Cortex of kidney (tissue), 1 donor: ENCODE measurements at places on chromosomes 12 and 14.

- DNase-seq: no peak
These were observed 99.5 kb downstream of the SLC16A7 start for GRCh38 chr12:59695379-59695778.

- no peak for DNase-seq
These were observed 117.0 kb upstream of the DYRK2 start for GRCh38 chr12:67531501-67531900.

DNA sequence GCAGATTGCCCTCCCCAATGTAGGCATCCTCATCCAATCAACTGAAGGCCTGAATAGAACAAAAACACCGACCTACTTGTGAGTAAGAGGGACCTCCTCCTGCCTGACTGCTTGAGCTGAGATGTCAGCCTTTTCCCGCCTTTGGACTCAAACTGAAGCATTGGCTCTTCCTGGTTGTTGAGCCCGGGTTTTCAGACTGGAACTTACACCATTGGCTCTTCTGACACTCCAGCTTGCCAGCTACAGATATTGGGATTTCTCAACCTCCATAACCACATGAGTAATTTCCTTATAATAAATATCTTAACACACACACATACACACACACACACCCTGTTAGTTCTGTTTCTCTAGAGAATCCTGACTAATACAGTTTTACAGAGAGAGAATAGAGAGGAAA lies 173.4 kb upstream of the NTF3 start:
- no peak for DNase-seq

- no peak for DNase-seq
These were observed 3.9 kb downstream of the CD63 start for GRCh38 chr12:55724940-55725309.

- no peak for DNase-seq
These were observed 953 bp upstream of the NXPH4 start for GRCh38 chr12:57215668-57216013.

GRCh38 chr12:122880155-122880667 lies 15.7 kb downstream of the VPS37B start:
- DNase-seq: no peak

DNA sequence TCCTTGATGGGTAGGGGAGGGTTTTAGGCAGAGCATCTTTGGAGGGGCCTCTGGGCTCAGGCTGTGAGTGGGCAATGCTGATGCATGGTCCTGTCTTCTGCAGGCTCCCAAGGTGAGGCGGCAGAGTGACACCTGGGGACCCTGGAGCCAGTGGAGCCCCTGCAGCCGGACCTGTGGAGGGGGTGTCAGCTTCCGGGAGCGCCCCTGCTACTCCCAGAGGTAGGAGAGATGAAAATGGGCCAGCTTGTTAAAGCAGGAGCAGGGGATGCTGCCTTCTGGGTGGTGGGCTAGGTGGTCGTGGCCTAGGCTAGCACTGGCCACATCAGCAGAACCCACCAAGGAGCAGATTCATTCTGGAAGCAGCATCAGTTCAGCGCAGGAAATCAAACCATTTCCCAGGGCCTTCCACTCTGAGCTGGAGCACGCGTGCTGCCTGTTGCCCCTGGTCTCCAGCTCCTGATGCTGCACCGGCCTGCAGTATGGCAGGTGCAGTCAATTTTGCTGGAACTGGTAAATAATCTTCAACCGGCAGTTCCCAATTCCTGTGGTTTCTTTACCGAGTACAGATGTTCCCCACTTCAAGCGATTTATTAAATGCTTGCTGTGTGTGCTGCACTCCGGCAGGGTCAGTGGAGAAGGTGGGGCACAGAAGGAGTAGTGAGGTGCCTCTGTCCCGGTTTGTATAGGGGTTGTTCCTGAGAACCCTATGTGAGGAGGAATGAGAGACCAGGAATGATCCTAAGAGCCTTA lies 7.4 kb downstream of the PAPLN start:
- DNase-seq: no peak

DNA sequence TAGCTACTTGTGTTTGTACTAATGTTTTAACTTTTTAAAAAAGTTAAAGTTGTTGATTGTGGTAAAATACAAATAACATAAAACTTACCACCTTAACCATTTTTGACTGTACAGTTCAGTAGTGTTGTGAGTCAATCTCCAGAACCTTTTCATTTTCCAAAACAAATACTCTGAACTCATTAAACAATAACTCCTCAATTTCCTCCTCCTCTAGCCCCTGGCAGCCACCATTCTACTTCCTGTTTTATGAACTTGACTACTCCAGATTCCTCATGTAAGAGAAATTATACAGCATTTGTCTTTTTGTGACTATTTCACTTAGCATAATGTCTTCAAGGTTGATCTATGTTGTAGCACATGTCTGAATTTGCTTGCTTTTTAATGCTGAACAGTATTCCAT lies 299.1 kb upstream of the AMIGO2 start:
- no peak for DNase-seq

- no peak for DNase-seq
These were observed 10.6 kb upstream of the MLXIP start for GRCh38 chr12:122067966-122068365.

- no peak for DNase-seq
These were observed 883.7 kb upstream of the TMEM132C start for GRCh38 chr12:127383281-127383680.

GRCh38 chr12:105025890-105026289 lies 39.8 kb downstream of the NOPCHAP1 start:
- no peak for DNase-seq

- DNase-seq: no peak
These were observed 776 bp downstream of the BMP4 start for GRCh38 chr14:53955671-53956426.

DNA sequence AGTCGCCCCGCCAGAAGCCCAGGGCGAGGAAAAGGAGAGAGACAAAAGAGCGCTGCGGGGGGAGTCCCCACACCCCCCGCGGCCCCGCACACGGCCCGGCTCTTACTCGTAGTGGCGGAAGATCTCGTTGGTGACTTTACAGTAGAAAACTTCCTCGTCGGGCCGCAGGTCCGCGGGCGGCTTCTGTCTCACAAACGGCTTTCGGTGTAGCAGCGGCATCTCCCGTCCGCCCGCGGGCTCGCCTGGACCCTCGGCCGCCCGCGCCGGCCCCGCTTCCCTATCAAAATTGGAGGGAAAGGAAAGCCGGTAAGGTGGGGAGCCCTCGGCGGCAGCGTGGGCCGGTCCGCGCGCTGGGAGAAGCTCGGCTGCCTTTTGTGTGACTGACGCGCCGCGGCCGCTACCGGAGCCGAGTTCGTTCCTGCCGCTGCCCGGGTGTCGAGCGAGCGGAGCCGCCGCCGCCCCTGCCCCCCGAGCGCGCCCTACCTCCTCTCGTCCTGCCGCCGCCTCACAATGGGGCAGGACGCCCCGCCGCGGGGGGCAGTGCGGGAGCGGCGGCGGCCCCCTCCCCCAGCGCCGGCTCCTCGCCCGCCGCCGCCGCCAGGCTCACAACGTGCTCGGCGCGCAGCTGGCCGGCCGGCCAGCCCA lies 652 bp downstream of the BAZ1A start:
- no peak for DNase-seq

DNA sequence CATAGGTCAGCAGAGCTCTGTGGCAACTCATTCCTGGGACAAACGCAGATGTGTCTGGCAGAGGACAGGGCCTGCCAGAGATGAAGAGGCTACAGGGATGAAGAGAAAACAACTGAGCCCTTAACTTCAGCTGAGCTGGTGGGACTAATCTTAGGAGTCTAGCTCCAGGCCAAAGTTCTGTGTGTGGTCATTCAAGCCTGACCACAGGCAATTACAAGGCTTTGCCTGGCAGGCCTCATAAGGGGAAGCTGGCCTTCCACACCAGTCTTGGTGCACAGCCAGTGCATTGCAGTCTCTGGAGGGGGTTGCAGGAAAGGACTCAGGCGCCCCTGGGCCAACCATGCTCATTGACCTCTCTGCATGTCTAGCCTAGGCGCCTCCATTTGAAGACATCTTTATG lies 127.6 kb upstream of the DAAM1 start:
- DNase-seq: no peak

- no peak for DNase-seq
These were observed 161.2 kb downstream of the PRKCH start for GRCh38 chr14:61482348-61483206.

DNA sequence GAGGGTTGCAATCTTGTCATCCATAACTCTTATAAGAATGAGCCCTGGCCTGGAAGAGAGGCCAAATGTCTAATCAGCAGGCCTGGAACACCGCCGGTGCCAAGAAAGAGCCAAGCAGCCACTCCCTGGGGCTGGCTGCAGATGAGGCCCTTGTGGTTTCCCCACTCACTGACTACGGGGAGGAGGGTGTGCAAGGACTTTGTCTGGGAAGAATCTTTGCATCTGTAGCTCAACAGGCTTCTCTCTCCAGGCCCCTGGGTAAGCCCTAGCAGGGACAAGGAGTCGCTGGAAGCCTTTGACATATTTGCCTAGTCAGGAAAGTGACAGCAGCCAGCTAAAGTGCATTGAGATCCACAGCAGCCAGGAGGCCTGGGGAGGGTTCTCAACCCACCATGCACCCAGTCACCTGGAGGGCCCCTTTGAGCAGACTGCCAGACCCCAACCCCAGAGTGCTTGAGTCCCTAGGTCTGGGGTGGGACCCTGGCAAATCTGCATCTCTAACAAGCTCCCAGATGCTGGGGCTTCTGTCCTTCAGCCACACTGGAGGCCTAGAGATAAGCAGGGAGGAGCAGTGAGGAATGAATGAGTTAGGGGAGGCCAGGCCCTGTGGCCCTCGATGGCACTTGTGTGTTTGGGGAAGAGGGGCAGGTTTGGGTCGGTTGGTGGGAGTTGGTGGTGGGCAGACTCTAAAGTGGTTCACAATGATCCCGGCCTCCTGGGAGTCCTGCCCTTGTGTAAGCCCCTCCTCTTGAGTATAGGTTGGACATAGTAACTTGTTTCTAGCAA lies 13.9 kb upstream of the LRTM2 start:
- no peak for DNase-seq
